Fibroblast of skin of back (primary cell): ENCODE measurements at places on chromosomes 1 and 21.

DNA sequence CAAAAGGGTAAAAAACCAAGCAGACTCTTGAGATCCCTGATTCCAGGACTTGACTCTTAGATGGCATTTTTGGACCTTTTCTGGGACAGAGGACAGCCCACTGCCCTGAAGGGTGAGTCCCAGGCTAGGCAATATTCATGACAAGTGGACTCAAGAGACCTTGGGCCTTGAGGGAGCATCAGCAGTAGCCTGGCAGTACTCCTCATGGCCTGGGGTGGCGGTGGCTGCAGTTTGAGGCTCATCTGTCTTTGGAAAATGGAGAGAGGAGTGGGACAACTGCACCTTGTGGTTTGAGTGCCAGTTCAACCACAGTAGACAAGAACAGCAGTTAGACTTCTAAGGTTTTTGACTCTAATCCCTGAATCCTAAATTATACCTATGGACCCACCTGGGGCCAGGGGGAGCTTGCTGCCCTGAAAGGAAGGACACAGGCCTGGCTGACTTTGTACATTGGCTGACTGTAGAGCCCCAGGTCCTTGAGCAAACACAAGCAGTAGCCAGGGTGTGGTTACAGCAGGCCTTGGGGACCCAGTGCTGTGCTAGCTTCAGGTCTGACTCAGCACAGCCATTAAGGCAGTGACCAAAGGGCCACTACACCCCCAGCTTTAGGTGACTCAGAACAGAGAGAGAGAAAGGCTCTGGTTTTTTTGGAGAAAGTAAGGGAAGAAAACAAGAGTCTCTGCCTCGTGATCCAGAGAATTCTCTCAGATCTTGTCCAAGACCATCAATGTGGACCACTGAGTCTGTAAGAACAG lies 1023.2 kb downstream of the KCNT2 start:
- peak; percentile 68 for DNase-seq

GRCh38 chr21:39969691-39970364 lies 102.6 kb downstream of the PCP4 start:
- no peak for DNase-seq

DNA sequence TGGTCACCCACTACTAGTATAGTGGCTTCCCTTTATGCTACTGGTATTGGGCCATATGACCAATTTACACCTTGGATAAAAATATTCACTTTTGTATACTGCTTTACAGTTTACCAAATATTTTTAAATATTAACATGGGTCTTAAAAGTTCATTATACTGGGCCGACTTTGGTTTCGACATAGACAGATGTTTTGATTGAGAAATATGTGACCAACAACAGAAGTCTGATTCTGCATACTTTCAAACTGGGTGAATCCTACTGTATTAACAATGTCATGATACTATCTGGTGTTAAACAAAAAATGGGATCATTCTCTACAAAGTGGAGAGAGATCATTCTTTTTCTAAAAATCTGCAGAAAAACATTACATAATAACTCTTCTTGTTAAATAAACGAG lies 134.8 kb downstream of the AKT3 start:
- no peak for DNase-seq

- no peak for DNase-seq
Measured at GRCh38 chr1:182210417-182210816, 148.9 kb upstream of the ZNF648 start.

- DNase-seq, result peak; percentile 63
Measured at GRCh38 chr1:228490120-228491078, 3.2 kb downstream of the RNF187 start.

GRCh38 chr1:84363019-84363418 lies 35.3 kb upstream of the DNASE2B start:
- no peak for DNase-seq

GRCh38 chr1:214120951-214121350 lies 133.2 kb downstream of the PROX1 start:
- DNase-seq, result no peak

- DNase-seq, result no peak
Measured at GRCh38 chr21:41240040-41240439, 72.1 kb downstream of the BACE2 start.

DNA sequence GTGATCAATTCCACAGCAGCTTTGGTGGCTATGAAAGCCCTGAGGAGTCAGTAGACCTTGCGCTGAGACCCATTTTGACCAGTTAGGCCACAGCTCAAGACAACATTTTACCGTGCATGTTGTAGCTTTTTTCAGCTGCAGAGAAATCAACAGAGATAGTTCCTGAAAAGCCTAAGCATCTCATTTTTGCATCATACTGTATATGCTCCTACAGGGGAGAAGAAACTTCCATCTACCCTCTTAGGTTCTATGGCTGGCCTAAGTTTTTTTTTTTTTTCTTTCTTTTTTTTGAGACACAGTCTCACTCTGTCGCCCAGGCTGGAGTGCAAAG lies 24.8 kb upstream of the EYA3 start:
- DNase-seq, result no peak

DNA sequence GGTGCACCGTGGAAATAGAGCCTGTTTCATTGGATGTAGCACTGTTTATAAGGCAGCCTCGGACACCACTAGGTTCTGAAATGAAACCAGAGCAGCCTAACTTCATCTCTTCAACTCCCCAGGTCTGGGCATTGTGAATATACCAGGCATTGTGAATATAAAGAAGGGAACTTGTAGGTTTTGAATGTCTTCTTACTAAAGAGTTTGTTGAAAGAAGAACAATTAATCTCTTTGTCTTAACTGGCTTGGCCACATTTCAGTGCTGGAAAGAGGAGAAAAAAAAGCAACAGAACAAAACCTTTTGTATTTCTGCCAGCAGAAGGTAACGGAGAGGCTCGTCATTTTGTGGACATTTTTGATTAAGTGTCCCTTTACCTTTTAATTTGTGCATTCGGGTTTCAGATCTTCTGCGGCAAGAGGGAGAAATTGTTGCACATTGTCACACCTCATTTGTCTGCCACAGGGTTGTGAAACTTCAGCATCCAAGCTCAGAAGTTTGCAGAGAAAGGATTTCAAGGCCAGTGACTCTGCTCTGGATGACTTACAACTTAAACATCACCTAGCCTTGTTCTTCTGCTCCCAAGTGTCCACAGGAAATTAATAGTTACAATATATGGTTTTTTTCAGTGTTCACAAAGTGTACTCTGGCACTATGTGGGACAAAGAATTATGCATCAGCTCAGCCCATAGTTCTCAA lies 158.3 kb downstream of the KAZN start:
- DNase-seq, result no peak

DNA sequence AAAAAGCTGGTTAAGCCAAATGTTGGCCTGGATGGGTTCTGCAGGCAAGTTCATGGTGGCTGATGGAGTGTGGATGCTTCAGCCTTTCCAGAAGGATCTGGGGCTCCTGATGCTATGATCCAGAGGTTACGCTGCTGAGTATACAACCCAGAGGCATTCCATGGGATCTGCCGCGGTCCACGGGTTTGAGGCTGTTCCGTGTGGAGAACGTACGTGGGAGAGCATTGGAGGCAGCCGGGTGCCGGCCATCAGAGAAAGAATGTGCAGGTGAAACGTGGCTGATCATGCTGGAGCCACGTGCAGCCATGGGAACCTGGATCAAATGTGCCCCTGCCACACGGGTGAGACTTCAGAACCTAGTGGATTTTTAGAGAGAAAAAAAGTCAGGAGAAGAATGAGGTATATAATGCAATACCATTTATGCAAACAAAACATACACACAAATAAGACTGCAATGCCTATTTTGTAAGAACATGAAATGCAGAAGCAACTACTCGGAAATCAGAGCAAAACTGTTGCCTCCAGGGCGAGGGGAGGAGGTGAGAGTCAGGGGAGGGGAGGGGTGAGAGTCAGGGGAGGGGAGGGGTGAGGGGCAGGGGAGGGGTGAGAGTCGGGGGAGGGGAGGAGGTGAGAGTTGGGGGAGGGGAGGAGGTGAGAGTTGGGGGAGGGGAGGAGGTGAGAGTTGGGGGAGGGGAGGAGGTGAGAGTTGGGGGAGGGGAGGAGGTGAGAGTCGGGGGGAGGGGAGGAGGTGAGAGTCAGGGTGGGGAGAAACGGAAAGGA lies 116.5 kb upstream of the C1orf174 start:
- DNase-seq, result no peak

DNA sequence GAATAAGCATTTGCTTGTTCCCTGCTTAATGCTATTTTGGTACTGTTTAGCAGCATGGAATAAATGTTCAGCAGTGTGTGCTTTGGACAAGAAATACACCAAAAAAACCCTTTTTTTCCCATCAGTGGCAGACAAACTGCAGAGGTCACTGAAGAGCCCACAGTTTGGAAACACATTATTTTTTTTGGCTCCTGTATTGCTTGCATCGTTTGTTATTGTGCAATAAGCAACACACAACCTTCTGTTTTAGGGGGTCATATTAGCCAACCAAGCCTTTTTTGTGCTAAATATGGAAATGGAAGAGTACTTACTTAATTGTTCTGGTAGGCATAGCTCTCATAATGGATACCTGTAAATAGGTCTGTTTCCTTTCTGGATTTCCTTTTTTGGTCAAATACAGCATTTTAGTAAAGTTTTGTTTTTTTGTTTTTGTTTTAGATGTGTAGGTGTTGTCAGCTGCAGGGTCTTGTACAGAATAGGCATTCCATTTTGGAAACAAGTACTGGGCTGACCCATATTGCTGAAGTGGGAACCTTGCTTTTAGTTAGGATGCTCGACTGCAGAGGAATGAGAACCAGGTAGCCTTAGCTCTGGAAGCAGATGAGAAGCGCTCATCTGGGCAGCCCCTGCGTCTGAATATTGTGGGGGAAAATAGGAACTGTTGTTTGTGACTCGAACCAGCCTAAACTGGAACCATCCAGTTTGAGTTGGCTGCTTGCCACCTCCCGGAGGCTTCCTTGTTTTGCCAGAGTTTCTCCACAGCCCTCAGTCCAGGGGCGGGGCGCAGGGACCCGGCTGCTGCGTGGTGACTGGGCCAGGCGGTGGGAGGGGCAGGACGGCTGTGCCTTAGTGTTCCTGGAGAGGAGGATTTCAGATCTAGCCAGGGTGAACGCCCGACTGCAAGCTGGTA lies 38.4 kb downstream of the SPEN start:
- DNase-seq, result peak; percentile 92

- DNase-seq, result no peak
Measured at GRCh38 chr1:14599800-14600199, 1.3 kb downstream of the KAZN start.

DNA sequence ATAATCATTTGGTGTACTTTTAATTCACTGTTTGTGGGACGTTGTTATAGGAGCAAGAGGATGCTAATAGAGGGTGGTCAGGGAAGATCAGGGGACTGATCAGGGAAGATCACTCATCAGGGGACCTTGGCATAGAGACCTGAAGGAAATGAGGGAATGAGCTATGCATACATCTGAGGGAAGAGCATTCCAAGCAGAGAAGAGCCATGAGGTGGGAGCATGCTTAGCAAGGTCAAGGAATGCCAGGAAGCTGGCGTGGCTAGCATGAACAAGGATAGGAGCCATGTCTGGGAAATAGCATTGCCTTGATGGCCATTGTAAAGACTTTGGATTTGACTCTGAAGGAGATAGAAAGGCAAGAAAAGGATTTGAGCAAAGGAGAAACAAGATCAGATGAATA lies 14.1 kb downstream of the IRF2BP2 start:
- DNase-seq, result no peak

- DNase-seq, result no peak
Measured at GRCh38 chr1:96259399-96259798, 462.2 kb upstream of the PTBP2 start.

DNA sequence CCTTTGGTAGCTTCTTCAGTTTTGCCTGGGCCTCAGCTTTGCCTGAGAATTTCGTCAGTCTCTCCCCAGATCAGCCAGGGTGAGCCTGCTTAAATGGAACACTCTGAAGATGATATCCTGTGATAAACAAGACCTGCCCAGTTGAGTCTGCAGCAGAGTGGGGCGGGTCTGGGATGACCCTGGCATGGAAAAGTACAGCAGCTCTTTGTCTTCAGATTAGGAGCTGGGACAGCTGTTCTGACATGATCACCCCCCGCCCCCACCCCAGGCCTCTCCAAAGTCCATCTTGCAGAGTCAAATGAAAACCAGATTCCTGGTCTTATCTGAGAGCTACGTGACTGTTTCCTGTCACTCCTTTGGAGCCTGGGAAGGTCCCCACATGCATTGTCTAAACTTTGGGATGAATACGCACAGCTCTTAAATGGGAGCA lies 2.2 kb upstream of the TMEM51 start:
- DNase-seq, result no peak

DNA sequence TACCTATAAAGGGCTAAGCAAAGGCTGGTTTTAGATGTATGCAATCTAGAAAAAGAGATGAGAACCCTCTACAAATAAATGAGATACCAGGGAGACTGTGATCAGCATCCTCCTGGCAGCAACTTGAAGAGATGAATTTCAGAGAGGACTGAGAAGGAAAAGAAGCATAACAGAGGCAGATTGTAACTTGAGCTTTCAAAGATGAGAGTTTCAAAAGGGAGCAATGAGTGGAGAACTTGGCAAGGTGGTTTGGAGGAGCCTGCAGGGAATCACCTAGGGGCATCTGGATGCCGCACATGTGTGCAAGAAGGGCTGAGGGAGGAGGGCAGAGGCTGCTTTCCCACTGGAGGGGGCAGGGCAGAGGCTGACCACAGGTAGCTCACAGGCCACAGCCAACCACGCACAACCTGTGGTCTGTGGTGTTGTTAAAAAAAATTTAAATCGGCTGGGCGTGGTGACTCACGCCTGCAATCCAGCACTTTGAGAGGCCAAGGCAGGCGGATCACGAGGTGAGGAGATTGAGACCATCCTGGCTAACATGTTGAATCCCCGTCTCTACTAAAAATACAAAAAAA lies 50.2 kb downstream of the PCNX2 start:
- DNase-seq, result no peak

DNA sequence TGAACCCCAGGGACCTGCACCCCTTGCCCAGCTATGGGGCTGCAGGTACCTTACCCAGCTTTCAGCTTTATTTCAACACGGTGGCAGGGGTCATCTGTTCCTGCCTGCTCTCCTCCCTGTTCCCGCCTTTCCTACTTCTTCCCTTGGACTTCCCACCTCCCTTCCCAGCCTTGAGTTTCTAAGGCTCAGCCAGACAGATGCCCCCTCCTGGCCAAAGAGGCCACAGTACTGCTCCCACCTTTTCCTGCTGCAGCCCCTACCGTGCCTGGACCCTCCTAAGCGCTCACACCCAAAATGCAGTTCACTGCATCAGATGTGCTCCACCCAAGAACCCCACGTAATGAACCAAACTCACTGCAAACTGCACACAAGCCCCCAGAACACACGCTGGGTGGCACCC lies 7.7 kb downstream of the NOC2L start:
- no peak for DNase-seq

GRCh38 chr1:85601901-85602300 lies 21.3 kb downstream of the CCN1 start:
- no peak for DNase-seq

DNA sequence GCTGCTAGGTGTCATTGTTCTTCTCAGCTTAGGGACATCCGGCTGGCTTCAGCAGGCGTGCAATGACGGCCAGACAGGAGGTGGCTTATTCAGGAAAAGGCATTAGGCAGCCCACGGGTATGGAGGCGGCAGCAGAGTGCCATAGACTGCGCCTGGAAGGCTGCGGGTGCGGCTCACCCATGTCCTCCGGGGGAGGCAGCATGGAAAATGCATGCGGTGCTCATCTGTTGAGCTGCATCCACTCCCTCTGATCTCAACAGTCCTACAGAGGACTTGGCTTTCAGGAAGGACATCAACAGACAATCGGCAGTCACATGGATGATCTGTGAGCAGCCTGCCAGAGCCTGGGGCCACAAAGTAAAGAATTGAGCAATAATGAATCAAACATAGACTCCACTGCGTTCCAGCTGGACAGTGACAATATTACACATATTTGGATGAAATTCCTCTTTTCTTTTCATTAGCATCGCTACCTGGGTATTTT lies 42.9 kb downstream of the UMODL1 start:
- no peak for DNase-seq
